ENCODE measurements at places on chromosomes 16 and 17. TPM values are rescaled to one million over a fixed set of nuclear protein-coding genes. Genes with fewer than 3 reads are reported as not detected.

The ITGAX gene
- 22.7 TPM for total RNA-seq

DNA sequence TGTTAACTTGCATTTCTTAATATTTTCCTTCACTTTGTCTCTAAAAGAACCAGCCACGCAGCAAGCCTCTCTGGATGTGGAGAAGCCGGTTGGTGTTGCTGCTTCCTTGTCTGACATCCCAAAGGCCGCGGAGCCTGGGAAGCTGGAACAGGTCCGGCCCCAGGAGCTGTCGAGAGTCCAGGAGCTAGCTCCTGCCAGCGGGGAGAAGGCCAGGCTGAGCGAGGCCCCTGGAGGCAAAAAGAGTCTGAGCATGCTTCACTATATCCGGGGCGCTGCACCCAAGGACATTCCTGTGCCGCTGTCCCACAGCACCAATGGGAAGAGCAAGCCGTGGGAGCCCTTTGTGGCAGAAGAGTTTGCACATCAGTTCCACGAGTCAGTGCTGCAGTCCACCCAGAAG, 22.8 kb downstream of the GINS2 start:
- no peak for DNase-seq

- DNase-seq = no peak
Observed at GRCh38 chr17:60604686-60605334, 4.8 kb downstream of the PPM1D start.

GRCh38 chr17:60827943-60828342, 150.3 kb downstream of the BCAS3 start:
- no peak for DNase-seq

- DNase-seq = no peak
Observed at GRCh38 chr16:70602831-70603230, 43.5 kb upstream of the IL34 start.

- DNase-seq = no peak
Observed at GRCh38 chr16:71338632-71339031, 19.9 kb upstream of the CALB2 start.

- DNase-seq = no peak
Observed at GRCh38 chr16:80051040-80051439, 450.5 kb upstream of the MAF start.

The GJD3 gene
- total RNA-seq = 0.29 TPM

DNA sequence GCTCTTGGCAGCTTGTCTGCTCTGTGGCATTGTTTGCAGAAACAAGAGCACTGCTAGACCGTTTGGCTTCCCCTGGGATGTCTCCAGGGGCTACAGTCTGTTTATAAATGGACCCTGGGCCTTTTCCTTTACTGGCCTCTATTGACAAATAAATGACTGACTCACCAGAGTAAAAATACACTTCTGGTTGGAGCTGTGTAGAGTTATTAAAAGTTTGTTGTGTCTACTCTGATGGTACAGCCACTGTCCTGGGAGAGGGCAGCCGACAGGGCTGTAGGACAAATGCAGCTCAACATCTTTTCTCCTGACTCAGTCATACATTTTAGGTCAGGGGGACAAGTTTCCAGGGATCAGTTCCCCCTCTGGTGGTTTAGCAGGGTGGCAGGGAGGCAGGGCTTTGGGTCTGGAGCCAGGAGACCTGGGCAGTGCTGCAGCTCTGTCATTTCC, 30.0 kb downstream of the FOXL1 start:
- DNase-seq = no peak

The GPRC5C gene
- total RNA-seq = 0.32 TPM

DNA sequence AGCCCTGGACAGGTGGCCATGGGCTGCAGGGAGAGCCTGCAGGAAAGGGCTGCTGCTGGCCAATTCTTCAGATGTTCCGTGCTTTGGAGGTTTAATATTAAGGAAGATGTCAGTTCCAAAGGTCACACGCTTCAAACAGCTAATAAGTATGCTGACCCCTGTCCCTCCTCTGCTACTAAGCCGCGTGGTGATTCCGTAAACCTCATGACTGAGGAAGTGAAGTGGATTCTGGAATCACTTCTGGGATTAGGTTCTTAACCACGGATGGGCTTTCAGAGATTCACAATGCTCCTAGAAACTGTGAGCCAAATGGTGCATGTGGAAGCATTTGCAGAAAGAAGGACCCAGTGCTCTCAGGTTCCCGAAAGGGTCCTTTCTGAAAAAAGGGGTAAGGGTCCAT, 28.5 kb upstream of the ERN1 start:
- DNase-seq = no peak

The MYO15A gene
- total RNA-seq = 0.34 TPM

The EXOC3L1 gene
- not detected for total RNA-seq

The KRT14 gene
- total RNA-seq = not detected

DNA sequence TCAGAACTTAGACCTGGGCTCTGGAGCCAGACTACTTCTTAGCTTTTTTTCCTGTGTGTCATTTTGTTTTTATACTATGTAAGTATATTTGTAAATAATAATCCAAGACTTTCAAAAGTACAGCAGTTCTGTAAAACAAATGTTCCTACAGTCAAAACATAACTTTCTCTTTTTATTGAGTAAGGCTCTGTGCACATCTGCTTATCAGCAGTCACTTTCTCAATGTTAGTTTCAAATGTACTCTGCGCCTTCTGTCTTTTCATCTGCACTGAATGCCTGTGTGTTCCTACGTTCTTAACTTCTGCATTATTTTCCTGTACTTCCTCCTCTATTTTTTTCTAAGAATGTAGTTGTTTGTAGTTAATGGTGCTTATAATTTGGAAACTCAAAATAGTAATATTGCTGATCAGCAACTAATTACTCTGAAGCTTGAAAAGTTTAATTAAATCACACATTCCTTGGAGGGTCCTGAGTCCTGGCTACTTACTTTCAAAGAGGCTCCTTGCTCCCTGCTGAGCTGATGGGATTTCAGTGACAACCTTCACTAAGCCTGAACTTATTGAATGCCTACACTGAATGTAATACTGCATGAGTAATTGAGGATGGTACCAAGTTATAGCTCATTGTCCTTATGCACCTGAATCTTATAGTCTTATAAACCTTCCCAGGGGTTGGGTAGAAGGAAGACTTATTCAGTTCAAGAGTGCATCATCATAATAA, 329.9 kb downstream of the KCNJ2 start:
- DNase-seq = no peak

DNA sequence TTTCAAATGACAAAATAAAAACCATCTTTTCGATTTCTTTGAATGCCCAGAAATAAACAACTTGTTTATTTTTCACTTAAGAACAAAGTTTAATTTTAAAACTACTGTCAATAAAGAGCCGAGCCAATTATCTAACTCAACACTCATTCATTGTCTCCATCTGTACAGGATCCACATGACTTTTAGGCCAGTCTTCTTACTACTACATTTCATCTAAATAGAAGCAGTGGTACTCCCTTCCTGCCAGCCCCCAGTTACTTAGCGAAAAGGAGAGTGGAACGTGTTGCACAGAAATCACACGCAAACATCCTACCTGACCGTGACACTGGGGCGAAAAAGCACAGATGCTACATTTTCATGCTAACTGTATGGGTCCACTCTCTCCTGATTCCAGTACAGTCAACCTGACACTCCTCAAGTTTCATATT, 1.2 kb downstream of the GNA13 start:
- DNase-seq = peak; percentile 44

The PER1 gene
- total RNA-seq = 35.0 TPM

The TMEM114 gene
- not detected for total RNA-seq

DNA sequence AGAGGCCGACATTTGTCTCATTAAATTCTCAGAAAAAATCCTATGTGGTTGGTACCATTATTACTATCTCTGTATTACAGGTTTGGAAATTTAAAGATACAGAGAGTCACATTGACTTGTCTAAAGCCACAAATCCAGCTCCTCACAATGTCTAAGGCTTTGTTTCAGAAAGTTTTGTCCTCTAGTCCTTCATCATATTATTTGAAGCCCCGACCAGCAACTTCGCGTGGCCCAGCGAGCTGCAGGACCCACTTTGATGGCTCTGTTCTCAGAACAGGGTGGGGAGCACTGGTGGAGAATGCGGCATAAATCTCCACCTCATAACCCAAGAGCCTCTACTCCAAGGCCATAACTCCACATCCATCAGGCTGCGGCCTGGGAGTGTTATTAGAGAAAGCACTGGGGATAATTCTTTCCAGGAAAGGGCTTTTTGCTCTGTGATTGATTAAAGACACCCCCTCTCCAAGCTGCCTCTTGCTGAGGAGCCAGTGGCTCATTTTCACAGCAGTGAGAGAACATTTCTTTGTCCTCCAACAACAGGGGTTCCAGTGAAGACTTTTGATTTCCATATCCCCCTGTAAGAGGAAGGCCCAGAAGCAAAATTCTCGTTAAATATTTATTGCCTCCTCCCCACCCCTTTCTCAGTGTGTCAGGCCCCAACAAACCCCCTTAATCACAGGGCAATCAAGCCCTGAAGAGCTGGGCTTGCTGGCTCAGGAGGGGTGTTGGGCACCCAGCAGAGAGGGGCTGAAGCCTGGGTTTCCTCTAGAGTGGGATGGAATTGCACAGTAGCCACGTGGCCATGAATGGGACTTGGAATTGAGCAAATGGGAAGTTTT, 113.7 kb upstream of the CDH11 start:
- no peak for DNase-seq

DNA sequence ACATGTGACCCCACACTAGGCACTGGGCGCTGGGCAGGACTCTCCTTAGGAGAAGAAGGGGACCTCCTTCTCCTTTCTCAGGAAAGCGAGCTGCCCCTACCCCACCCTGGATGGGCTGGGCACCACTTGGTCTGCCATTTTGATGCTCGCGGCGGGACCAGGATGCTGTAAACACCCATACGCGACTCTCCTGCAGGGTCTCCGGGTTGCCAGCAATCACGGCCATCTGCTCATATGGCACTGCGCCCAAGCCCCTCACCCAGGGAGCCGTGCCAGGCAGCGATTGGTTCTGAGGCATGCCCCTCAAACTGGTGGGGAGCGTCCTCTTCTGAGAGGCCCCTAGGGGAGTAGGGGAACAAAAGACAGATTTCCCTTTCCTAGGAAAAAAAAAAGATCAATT, 99.0 kb downstream of the C16orf78 start:
- DNase-seq = no peak

GRCh38 chr17:14813649-14814370, 451.3 kb downstream of the PMP22 start:
- peak; percentile 32 for DNase-seq

DNA sequence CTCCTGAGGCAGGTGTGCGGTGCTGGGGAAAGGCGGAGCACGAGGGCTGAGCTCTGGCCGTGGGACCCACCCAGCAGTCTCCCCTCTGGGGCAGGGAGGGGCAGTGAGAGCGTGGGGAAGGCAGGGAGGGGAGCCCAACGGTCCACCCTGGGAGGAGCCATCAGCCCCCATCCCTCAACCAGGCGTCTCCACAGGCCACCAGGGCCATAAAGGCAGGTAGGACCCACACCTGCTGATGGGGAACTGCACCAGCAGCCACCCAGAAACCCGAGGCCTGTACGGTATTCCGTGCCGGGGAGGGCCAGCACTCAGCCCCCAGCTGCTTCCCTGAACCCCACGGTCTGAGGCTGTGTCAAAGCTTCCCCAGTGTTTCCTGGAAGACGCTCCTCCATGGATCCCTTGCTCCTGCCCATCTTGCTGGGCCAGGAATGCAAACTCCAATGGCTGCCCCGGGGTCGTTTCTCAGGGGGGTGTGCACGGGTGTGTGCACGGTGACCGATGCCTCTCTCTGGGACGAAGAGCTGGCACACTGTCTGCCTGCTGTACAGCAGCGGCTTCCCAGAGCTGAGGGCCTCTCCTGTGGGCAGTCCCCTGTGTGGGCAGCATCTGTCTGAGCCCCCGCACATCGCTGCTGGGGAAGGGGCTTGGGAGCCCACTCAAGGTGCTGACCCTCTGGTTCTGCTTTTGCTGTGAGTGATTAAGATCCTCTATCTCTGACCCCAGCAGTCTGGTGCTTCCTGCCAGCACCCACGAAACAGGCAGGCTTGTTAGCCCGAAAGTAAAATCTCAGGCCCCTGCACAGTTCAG, 17.2 kb upstream of the METRNL start:
- DNase-seq = no peak

DNA sequence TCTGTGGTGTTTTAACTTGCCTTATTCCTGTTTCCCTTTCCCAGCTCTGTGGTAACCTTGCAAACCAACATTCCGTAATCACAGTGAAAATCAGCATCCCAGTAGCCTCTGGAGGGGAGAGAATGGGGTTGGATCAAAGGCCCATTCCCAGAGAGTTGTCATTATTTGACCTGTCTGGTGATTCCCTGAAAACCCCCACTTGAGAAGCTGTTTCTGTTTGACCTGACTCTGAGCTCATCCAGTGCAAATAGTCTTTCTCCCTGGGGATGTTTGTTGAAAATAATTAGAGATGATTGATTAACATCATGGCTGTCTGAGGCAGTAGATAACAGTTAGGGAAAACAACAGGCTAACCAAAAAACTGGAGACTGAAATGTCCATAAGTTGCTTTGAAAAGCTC, 3.0 kb downstream of the CACNG1 start:
- DNase-seq = no peak

The ADCY9 gene
- 6.3 TPM for total RNA-seq

DNA sequence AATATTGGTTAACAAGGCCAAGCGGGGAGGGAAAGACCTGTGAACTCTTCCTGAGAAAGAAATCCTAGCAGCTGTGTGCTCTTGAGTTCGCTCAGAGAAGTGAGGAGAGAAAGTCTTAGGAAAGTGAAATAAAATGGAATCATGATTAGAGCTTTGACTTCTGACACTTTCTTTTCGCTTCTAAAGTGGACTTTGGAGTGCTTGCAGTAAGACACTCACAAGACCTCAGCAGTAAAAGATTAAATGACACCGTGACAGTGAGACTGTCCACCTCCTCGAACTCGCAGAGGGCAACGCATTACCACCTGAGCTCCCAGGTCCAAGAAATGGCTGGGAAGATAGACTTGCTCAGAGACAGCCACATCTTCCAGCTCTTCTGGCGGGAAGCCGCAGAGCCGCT, 71.2 kb downstream of the RNF213 start:
- DNase-seq = no peak

The ZMYND15 gene
- total RNA-seq = not detected

- no peak for DNase-seq
Observed at GRCh38 chr17:77675816-77676215, 282.7 kb upstream of the TNRC6C start.

- peak; percentile 59 for DNase-seq
Observed at GRCh38 chr17:7838090-7839075, 4.4 kb downstream of the KDM6B start.

GRCh38 chr16:12162151-12162985, 185.8 kb downstream of the SNX29 start:
- no peak for DNase-seq

DNA sequence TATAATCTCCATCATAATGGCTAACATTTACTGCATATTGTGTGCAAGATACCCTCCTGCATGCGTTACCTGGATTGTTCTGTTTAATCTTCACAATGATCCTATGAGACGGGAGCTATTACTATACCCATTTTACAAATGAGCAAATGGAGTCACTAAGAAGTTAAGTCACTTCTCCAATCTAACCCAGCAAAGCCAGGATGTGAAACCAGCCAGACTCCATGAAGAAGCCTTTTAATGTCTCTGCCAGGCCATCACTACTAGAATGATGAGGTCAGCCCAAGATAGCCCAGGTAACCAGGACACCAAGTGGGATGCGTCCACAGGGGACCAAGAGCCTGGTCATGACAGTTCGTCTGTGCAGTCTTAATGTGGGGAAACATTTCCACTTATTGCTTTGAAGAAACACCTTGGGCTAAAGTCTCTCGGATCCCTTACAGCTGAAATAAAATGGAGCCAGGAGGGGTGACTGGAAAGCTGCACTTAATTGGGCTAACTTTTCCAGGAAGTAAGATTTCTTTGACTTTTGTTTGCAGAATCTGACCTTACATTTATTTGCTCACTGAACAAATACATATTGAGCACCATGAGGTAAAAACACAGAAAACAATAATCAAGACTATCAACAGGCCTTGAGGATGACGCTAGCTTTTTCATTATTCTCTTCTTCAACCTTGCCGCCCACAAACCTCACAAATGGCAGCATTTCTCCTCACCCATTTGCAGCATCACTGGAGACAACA, 926 bp upstream of the SHCBP1 start:
- DNase-seq = no peak

The KRT25 gene
- total RNA-seq = not detected

All from activated CD8-positive, alpha-beta T cell treated with anti-CD3 and anti-CD28 coated beads, Interleukin-2, amount 10 ng/mL, durations not matched to agents 7 days and 5 days (primary cell).